Natural killer cell (primary cell): ENCODE measurements at places on chromosomes 1 and 21.

GRCh38 chr21:34930971-34931370 lies 118.1 kb downstream of the RUNX1 start:
- DNase-seq = no peak
- H3K36me3 ChIP-seq = no peaks in the 10 kb centered on the region
- H3K27ac ChIP-seq = no peak overlapping the region
- H3K4me1 ChIP-seq = peaks cover 21% of the 10 kb centered on the region
- no peak overlapping the region for H3K4me3 ChIP-seq
- H3K27me3 ChIP-seq = no peaks in the 10 kb centered on the region

GRCh38 chr1:172477741-172478140 lies 33.9 kb upstream of the PIGC start:
- H3K36me3 ChIP-seq = no peaks in the 10 kb centered on the region
- no peak overlapping the region for H3K27ac ChIP-seq
- no peaks in the 10 kb centered on the region for H3K27me3 ChIP-seq
- H3K4me1 ChIP-seq = no peaks in the 10 kb centered on the region
- no peak overlapping the region for H3K4me3 ChIP-seq

DNA sequence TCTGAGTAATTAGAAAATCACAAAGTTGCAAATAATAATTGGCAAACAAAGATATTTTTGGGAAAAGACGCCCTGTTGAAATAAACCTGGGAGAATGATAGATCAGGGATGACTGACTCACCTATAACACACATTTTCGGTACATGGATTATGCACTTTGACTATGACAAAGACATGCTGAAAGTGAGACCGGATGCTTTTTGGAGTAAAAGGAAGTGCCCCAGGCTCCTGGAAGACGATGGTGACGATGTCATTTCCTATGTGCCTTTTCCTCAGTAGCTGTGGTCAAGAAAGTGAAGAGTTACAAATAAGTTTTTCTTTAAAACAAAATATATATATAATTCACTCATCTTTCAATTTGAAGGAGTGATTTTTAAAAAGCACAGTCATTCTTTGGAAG lies 158.7 kb downstream of the SIPA1L2 start:
- H3K36me3 ChIP-seq = no peaks in the 10 kb centered on the region
- H3K27ac ChIP-seq = no peak overlapping the region
- DNase-seq = no peak
- H3K4me1 ChIP-seq = no peaks in the 10 kb centered on the region
- H3K27me3 ChIP-seq = no peaks in the 10 kb centered on the region

GRCh38 chr1:46749921-46750404 lies 31.0 kb upstream of the EFCAB14 start:
- no peak overlapping the region for H3K4me3 ChIP-seq
- no peaks in the 10 kb centered on the region for H3K36me3 ChIP-seq
- no peak overlapping the region for H3K27ac ChIP-seq
- H3K27me3 ChIP-seq = peaks cover 4% of the 10 kb centered on the region

GRCh38 chr1:45478121-45478814 lies 12.7 kb downstream of the TESK2 start:
- H3K4me1 ChIP-seq = no peaks in the 10 kb centered on the region
- no peak overlapping the region for H3K4me3 ChIP-seq
- DNase-seq = no peak
- no peaks in the 10 kb centered on the region for H3K36me3 ChIP-seq
- no peak overlapping the region for H3K27ac ChIP-seq

DNA sequence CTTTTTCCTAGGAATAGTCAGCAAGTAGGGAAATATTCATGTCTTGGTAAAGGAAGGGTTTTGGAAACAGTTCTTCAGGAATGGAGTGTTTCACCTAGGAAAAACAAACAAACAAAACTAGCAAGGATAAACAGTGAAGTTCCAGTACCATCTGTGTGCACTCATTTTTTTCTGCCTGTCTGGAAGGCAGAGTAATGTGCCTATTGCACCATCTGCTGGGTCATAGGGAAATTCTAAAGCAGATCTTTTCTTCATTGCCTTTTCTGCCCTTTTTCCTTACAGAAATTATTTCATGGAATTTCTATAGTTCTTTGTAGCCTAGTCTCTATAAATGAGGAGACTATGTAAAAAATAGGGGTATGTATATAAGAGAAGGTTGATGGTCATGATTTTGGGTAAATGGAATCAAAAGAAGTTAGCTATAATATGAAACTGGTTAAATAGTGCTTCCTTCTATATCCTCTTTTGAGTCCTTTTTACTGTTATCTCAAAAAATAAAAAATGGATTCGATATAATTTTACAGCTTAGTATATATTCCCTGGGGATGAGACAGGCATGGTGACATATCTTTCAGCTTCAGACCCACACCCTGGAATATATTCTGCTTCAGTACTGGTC lies 3.4 kb upstream of the HRNR start:
- no peak overlapping the region for H3K4me3 ChIP-seq
- no peak overlapping the region for H3K27ac ChIP-seq
- no peaks in the 10 kb centered on the region for H3K36me3 ChIP-seq

DNA sequence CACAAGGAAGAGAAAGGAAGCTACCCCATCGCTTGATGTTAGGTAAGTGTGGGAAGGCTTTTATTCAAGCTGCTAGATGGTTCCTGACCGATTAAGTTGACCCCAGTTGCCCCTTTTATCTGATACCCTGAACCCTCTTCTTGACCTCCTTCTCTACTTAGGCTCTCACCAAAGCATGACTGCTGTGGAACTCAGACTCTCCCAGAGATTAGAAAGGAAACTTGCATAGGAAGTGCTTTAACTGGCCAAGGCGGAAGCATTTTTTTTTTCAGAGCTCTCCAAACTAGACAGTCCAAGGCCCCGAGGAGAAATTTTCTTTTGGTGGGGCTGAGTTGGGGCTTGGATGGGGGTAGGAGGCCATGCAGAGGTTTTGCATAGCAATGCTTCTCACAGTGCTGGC lies 101.3 kb upstream of the USP24 start:
- H3K4me1 ChIP-seq = no peaks in the 10 kb centered on the region
- H3K27me3 ChIP-seq = no peaks in the 10 kb centered on the region
- no peak overlapping the region for H3K4me3 ChIP-seq
- no peaks in the 10 kb centered on the region for H3K36me3 ChIP-seq

GRCh38 chr1:157233131-157233530 lies 94.9 kb upstream of the ETV3 start:
- DNase-seq = no peak
- H3K27ac ChIP-seq = no peak overlapping the region
- no peaks in the 10 kb centered on the region for H3K4me1 ChIP-seq
- H3K27me3 ChIP-seq = peaks cover 2% of the 10 kb centered on the region

DNA sequence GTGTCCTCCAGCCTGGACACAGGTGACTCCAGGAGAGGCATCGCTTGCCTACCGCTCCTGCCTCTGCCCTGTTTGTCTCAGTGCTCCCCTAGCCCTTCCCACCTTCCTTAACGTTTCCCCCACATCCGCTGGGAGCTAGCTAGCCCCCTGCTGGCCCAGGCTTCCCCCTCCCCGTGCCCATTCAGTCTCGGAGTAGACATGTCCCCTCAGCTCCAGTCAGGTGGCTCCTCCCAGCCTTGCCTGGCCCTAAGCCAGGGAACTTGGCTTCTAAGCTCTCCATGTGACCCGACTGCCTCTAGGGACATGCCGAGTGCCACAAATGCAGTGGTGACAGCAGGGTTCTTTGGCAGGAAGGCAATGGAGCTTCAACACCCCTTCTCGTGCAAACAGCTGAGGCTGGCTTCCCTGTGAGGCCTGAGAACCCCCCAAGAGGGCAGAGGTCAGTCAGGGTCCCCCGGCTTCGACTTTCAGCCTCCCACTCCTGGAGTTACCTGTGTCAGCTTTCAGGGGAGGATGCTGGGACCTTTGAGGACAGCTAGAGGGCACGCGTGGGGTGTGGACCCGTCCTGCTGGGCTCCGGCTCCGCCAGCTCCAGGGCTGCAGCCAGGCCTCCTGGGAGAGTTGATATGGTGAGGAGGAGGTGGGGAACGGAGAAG lies 16.2 kb downstream of the DRAXIN start:
- H3K27ac ChIP-seq = no peak overlapping the region
- no peaks in the 10 kb centered on the region for H3K36me3 ChIP-seq
- peaks cover 4% of the 10 kb centered on the region for H3K27me3 ChIP-seq
- no peaks in the 10 kb centered on the region for H3K4me1 ChIP-seq

- no peak overlapping the region for H3K27ac ChIP-seq
- DNase-seq = no peak
- peaks cover 25% of the 10 kb centered on the region for H3K4me1 ChIP-seq
- H3K4me3 ChIP-seq = no peak overlapping the region
- no peaks in the 10 kb centered on the region for H3K27me3 ChIP-seq
- no peaks in the 10 kb centered on the region for H3K36me3 ChIP-seq
Measured at GRCh38 chr1:230186003-230186863, 119.2 kb downstream of the GALNT2 start.

- H3K4me3 ChIP-seq = no peak overlapping the region
- H3K4me1 ChIP-seq = peaks cover 10% of the 10 kb centered on the region
- DNase-seq = no peak
- H3K27ac ChIP-seq = peak overlapping the region; percentile 16
- peaks cover 5% of the 10 kb centered on the region for H3K36me3 ChIP-seq
Measured at GRCh38 chr1:243793298-243793697, 56.7 kb downstream of the AKT3 start.

GRCh38 chr21:46012154-46012553 lies 30.6 kb downstream of the COL6A1 start:
- peaks cover 2% of the 10 kb centered on the region for H3K27me3 ChIP-seq
- no peak overlapping the region for H3K4me3 ChIP-seq
- DNase-seq = no peak
- no peak overlapping the region for H3K27ac ChIP-seq
- H3K4me1 ChIP-seq = no peaks in the 10 kb centered on the region
- H3K36me3 ChIP-seq = no peaks in the 10 kb centered on the region

DNA sequence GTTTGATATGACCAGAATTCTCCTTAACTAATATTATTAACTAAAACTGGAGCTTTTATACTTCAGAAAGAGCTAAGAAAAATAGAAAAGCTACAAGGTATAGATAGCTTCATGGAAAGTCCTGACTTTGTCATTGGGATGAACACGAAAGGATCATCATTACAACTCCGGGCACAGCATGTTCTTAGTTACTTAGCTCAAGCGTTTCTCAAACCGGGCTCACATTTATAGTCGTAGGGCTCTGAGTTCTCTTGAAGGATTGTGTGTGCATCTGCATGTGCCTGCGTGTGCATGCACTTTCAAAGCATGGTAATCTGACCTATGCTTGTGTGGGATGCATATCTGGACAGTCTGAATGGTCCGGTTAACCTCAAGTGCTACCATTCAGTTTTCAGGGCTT lies 20.4 kb upstream of the MAP10 start:
- H3K4me1 ChIP-seq = peaks cover 9% of the 10 kb centered on the region
- no peak for DNase-seq
- H3K27ac ChIP-seq = no peak overlapping the region
- no peaks in the 10 kb centered on the region for H3K27me3 ChIP-seq
- no peak overlapping the region for H3K4me3 ChIP-seq
- H3K36me3 ChIP-seq = no peaks in the 10 kb centered on the region

- peaks cover 13% of the 10 kb centered on the region for H3K4me1 ChIP-seq
- no peak for DNase-seq
- H3K27me3 ChIP-seq = no peaks in the 10 kb centered on the region
- no peaks in the 10 kb centered on the region for H3K36me3 ChIP-seq
- no peak overlapping the region for H3K27ac ChIP-seq
- H3K4me3 ChIP-seq = no peak overlapping the region
Measured at GRCh38 chr1:84269306-84269705, 32.2 kb upstream of the SAMD13 start.

DNA sequence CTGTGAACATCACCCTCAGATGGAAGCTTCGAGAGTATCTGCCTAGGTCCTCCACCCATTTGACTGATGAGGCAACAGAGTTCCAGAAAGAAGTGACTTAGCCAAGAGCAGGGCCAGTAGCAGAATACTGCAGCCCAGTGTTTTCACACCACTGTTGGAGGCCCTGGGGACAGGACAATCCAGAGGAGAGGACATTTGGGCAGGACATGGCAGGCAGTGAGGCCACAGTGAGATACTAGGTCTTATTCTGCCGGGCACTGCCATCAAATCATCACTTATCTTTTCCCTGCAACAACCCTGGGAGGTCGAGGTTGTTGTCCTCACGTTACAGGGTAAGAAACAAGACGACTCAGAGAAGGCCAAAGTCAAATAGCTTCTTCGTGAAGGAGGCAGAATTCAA lies 5.5 kb upstream of the FOXO6 start:
- peaks cover 4% of the 10 kb centered on the region for H3K27me3 ChIP-seq
- H3K27ac ChIP-seq = no peak overlapping the region
- H3K4me3 ChIP-seq = no peak overlapping the region
- DNase-seq = no peak
- H3K4me1 ChIP-seq = peaks cover 33% of the 10 kb centered on the region

GRCh38 chr21:22575165-22575584 lies 1577.0 kb downstream of the NCAM2 start:
- H3K4me3 ChIP-seq = no peak overlapping the region
- no peaks in the 10 kb centered on the region for H3K27me3 ChIP-seq
- no peaks in the 10 kb centered on the region for H3K36me3 ChIP-seq

GRCh38 chr1:89598450-89599331 lies 34.2 kb upstream of the LRRC8C start:
- no peak for DNase-seq
- no peaks in the 10 kb centered on the region for H3K27me3 ChIP-seq
- H3K27ac ChIP-seq = no peak overlapping the region
- no peaks in the 10 kb centered on the region for H3K4me1 ChIP-seq

DNA sequence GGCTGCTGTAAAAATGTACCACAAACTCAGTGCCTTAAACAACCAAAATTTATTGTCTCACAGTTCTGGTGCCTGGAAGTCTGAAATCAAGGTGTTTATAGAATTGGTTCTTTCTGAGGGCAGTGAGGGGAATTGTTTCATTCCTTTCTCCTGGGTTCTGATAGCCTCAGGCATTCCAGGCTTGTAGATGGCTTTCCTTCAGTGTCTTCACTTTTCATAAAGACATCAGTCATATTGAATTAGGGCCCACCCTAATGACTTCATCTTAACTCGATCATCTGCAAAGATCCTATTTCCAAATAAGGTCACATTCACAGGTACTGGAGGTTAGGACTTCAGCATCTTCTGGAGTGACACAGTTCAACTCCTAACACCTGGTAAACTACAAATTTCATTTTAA lies 15.0 kb downstream of the CDKN2C start:
- H3K4me1 ChIP-seq = no peaks in the 10 kb centered on the region
- H3K27ac ChIP-seq = no peak overlapping the region
- H3K36me3 ChIP-seq = no peaks in the 10 kb centered on the region
- no peak for DNase-seq

GRCh38 chr1:82800721-82801120 lies 1000.0 kb downstream of the ADGRL2 start:
- H3K27me3 ChIP-seq = no peaks in the 10 kb centered on the region
- no peaks in the 10 kb centered on the region for H3K4me1 ChIP-seq
- no peak for DNase-seq
- no peak overlapping the region for H3K4me3 ChIP-seq
- no peaks in the 10 kb centered on the region for H3K36me3 ChIP-seq
- no peak overlapping the region for H3K27ac ChIP-seq

DNA sequence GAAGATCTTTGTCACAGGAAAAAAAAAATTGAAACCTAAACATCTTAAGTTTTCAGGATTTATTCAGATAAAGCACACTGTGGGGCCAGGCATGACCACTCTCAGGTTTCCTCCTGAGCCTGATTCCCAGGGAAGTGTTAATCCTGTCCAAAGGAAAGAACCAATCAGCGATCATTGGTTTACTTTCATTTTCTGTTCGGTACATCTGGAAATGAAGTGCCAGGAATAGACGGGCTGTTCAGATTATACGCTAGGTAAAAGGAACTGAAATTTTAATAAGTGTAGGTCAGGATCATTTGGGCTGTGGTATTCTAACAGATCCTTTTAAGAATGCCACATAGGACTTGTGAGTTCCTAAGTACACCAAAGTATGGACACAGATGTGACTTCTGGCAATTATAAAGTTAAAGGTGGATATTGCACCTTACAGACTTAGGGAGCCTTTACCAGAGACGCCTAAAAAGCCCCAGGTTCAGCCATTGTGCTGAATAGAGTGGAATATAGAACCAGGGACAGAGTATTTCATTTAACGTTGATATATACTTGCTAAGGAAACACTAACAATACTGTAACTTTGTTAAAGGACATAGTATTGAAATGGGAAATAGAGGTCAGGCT lies 9.3 kb upstream of the CACYBP start:
- H3K27ac ChIP-seq = peak overlapping the region; percentile 85
- peaks cover 9% of the 10 kb centered on the region for H3K4me1 ChIP-seq
- H3K4me3 ChIP-seq = peak overlapping the region; percentile 51
- peak; percentile 67 for DNase-seq
- H3K36me3 ChIP-seq = peaks cover 26% of the 10 kb centered on the region
